ENCODE measurements at places on chromosomes 1 and 21.
A peak's percentile ranks its signal among the peaks of the same experiment; 100 is the strongest.

DNA sequence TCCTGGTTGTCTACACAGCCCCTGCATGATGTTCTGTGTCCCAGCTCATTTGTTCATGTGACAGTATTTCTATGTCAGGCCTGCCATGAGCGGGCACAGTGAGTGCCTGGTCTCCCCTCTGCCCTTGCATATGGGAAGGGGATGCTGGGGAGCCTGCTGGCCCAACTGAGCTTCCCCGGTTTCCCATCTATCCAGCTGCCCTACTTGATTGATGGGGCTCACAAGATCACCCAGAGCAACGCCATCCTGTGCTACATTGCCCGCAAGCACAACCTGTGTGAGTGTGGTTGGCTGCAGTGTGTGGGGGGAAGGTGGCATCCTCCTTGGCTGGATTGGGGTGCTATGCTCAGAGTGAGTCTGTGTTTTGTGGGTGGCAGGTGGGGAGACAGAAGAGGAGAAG is 1.5 kb downstream of the GSTM4 start:
- DNase-seq = no peak

GRCh38 chr1:15526021-15526489 is 593 bp upstream of the DNAJC16 start:
- DNase-seq = no peak

DNA sequence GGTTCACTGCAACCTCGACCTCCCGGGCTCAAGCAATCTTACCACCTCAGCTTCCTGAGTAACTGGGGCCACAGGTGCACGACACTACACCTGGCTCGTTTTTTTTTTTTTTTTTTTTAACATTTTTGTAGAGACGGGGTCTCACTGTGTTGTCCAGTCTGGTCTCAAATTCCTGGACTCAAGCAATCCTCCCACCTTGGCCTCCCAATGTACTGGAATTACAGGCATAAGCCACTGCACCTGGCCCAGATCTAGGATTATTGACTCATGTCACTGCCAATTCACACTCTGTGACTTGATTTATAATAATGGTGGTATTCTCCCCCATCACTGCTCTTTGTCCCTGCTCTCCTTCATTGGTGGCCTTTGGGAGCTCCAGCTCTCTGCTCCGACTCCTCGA is 145.1 kb downstream of the PTPRU start:
- no peak for DNase-seq

GRCh38 chr1:91583326-91583755 is 82.7 kb downstream of the CDC7 start:
- DNase-seq = peak; percentile 92

DNA sequence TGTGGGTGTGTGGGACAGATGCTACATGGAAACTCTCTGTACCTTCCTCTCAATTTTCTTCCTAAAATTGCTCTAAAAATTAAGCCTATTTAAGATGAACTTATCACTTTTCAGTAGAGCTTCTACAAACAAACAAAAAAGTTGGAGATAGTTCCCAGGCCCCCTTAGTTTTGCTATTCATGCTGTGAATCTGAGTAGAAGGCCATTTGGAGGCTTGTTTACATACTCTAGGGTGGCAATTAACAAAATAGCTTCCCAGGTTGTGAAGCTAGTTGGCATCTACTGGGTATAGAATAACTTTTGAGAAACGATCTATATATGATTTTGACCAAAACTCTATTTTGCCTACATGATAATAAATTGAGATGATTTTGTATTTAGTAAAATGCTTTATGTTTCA is 541.4 kb upstream of the B3GALT2 start:
- DNase-seq = no peak

DNA sequence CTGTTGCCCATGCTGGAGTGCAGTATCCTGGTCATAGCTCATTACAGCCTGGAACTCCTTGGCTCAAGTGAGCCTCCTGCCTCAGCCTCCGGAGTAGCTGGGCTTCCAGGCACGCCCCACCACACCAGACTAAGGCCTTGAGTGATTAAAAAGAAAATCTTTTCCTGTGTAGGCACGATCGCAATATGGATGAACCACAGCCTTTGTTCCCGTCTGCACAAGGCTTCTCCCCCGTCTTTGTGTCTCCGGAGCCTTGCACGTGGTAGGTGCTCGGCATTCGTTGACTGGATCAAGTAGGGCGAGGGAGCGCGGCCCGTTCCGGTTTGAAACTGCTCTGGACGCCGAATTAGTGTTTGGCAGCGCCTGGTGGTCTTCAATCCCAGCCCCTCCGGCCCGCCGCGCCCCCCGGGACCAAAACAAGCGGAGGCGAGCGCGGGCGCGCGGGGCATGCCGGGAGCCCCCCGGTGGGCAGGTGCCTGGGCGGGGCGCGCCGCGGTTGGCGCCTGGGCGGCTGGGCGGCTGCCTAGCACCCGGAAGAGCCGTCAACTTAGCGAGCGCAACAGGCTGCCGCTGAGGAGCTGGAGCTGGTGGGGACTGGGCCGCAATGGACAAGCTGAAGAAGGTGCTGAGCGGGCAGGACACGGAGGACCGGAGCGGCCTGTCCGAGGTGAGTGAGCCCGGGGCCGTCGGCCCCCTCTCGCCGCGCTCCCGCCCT is at the start of gene SFT2D2:
Gene SFT2D2, plus strand, starts transcription at position 529 of the 715 bp plus-strand sequence. Its CDS starts 76 bp downstream, at position 605.
- DNase-seq = no peak

GRCh38 chr1:114008993-114009392 is 29.7 kb downstream of the OLFML3 start:
- DNase-seq = no peak

Measured in AG04450 (cell line).